Transverse colon (tissue), 4 donors: ENCODE measurements at places on chromosomes 5 and 9. TPM values are rescaled to one million over a fixed set of nuclear protein-coding genes. Genes with fewer than 3 reads are reported as not detected.

DNA sequence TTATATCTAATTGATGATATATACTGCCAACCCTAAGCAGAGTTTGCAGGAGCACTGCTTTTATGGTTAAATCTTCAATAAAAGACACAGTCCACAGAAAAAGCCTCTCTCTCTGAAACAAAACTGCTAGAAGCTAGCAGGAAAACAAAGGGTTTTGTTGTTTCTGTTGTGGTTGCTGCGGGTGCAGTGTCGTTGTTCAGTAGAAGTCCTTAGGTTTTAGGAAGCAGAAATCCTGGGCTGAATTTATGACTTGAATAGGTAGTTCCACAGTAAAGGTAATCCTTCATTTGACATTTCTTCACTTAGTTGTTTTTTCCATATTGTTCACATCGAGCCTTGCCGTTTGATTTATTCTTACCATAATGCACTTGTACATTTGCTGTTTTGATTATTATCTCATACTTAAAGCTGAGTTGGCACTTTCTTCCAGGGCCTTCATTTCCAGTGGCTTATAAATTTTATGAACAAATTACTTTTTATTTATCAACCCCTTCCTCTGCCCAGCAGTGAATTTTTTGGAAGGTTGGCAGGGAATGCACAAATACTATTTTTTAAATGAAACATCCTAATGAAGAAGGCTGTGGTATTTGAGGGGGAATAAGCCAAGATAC lies 209.6 kb upstream of the SLC30A5 start:
- DNase-seq, result no peak

- DNase-seq, result no peak
Measured at GRCh38 chr5:400282-401145, 42.5 kb upstream of the EXOC3 start.

DNA sequence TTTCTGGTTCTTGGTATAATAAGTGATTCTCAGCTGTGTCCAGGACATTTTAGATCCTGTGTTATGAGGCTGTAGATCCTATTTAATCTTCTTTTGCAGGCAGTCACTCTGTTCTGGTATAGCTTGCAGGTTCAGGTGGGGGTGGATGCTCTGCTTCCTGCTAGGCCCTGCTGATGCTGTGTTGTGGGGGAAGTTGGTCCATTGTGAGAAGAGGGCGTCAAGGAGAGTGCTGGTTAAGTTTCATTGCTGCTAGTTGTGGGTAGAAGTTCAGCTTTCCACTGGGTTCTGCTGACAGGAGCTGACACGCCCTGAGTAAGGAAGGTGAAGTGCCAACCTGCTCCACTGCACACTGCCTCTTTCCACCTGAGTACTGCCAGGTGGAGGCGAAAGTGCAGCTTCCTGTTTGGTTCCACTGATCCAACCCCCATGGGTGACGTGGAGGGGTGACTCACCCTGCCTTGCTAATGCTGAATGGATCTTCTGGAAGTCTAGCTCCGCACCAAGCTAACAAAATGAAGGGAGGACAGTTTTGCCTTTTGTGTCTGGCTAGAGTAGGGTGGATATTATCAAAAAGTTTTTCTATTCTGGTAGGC lies 16.3 kb downstream of the NMRK1 start:
- peak; percentile 91 for DNase-seq

Gene CAVIN4
- total RNA-seq, result not detected

Gene BBLN
- 137 TPM for total RNA-seq
